ENCODE measurements at places on chromosomes 5 and 9. TPM values are rescaled to one million over a fixed set of nuclear protein-coding genes. Genes with fewer than 3 reads are reported as not detected.

- no peak for DNase-seq
Observed at GRCh38 chr5:106393276-106393675, 1277.5 kb downstream of the EFNA5 start.

DNA sequence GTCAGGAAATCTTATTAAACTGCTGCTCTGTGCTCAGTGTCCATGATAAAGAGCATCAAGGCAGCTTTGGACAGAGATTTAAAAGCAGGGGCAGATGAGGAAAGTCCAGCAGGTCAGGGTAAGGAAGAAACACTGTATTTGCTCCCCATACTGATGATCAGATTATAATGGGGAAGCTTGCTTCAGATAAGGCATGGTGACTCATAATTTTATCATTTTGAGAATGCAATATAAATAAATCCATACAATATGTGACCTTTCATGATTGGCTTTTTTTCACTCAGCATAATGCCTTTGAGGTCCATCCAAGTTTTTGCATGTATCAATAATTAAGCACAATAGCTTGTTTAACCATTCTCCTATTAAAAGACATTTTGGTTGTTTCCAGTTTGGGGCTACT, 48.1 kb upstream of the LHFPL2 start:
- DNase-seq, result no peak

GRCh38 chr5:180338001-180338707, 15.0 kb downstream of the GFPT2 start:
- DNase-seq, result no peak

DNA sequence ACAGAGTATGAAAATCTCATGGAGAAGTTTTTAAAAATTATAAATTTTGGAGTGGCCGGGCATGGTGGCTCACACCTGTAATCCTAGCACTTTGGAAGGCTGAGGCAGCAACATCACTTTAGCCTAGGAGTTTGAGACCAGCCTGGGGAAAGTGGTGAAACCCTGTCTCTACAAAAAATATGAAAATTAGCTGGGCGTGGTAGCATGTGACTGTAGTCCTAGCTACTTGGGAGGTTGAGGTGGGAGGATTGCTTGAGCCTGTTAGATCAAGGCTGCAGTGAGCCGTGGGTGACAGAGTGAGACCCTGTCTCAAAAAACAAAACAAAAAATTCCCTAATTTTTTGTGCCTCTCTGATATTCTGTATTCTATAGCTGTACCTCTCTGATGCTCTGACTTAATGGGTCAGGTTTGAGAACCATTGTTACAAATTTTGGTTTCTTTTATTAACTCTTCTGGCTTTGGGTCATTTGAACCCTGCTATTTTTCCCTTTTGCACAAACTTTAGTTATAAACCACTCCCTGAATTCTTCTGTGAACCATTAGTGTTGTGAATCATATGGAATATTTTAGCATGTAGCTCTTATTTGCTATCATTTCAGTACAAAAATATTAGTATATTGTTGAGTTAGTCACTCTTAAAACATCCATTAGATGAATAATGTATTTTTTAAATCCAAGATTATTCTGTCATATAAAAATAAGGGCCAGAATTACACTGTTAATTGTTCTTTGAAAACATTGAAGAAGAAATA, 51.0 kb downstream of the FER start:
- no peak for DNase-seq

DNA sequence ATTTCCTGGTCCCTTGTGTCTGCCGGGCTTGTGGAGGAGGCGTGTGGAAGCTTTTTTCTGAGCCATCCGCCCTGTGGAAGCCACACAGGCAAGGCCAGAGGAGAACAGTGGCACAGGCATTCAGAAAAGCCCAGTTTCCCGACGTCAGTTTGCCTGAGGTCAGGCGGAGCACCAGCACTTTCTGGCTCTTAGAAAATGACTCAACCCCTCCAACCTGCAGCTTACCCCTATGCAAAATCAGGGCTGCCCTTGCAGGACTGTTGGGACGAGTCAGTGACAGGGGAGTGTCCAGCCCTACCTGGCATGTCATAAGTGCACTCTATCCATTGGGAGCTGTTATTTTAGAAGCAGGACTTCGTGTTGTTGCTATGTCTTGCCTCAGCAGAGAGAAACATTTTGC, 216.0 kb downstream of the NR3C1 start:
- no peak for DNase-seq

GRCh38 chr9:131020388-131020787, 11.4 kb downstream of the LAMC3 start:
- no peak for DNase-seq

DNA sequence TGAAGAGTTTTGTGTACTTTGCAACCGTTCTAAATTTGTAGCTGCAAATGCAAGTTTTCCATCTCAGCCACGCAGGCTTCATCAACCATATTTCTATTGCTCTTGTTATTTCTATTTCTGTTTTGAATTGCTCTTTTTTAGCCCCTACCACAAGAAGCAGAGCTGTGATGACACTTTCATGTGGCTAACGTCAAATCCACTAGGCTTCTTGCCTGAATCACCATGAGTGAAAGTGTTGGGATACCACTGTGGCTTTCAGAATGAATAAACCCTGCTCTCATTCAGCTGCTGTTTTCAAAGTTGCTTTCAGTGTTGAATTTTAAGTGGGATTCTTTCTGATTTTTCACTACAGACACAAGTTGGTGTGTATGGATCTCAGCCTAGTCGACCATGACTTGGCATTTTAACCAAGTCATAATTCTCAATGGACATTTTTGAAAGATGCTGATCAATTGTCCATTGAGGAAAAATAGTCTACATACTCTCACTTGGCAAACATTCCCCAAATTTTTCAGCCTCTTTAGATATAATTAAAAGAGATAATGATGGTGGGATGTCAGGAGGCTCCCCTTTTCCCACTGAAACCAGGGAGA, 41.0 kb upstream of the MTAP start:
- no peak for DNase-seq

DNA sequence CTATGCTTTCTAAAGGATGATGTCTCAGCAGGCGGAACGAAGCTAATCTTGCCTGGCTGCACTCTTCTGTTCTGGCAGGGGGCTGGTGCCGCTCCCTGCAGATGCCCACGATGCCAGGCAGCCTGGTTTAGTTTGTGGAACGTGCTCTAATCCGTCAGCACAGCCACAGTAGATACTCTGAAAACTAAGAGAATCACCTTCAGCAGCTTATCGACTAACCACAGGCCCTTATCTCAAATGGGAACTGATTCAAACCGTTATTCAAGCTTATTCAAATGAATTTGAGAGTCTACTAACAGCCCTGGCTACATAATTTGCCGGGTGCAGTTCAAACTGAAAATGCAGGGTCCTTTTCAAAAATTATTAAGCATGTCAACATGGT, 246.6 kb upstream of the ANKRD55 start:
- DNase-seq, result no peak

DNA sequence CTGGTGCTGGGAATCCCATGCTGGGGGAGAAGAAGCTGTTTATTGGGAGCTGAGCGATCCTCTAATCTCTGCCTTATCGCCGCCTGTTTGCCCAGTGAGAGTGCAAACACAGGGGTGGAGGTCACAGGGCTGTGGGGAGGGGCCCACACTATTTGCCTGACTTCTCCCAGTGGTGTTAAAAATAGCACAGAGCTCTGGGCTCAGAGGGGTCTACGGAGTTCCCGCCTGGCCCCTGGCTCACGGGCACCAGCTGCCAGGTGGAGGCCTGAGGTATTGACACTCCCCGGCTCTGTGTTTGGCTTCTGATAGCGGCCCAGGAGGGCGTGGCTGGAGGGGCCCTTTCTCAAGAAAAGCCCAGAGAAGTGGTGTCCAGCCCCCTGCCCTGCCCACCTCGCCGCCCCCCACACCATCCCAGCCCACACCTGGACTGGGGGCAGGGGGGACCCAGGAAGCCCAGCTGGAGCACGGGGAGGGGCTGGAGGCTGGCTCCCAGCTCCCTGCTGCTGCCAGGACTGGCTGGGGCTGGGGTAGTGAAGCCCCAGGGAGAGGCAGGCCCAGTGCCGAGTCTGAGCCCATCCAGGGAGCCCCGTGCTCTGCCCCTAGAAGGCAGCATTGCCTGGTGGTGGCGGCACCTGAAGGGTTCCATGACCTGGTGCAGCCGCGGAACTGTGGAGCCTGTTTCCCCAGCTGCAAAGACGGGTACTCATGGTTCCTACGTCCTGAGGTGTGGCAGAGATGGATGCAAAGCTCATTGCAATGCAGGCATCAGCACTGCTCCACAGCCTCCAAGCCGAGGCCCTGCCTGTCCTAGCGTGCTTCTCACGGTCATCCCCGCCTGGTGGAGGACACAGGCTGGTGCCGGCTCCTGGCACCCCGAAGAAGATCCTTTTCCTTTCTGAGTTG, 35.7 kb upstream of the EGFL7 start:
- DNase-seq, result no peak

GRCh38 chr9:106084702-106085101, 390.4 kb downstream of the TMEM38B start:
- DNase-seq, result no peak

GRCh38 chr9:74122661-74123060, 374.5 kb upstream of the RORB start:
- no peak for DNase-seq

- DNase-seq, result no peak
Observed at GRCh38 chr5:162068936-162069335, 1.4 kb downstream of the GABRG2 start.

DNA sequence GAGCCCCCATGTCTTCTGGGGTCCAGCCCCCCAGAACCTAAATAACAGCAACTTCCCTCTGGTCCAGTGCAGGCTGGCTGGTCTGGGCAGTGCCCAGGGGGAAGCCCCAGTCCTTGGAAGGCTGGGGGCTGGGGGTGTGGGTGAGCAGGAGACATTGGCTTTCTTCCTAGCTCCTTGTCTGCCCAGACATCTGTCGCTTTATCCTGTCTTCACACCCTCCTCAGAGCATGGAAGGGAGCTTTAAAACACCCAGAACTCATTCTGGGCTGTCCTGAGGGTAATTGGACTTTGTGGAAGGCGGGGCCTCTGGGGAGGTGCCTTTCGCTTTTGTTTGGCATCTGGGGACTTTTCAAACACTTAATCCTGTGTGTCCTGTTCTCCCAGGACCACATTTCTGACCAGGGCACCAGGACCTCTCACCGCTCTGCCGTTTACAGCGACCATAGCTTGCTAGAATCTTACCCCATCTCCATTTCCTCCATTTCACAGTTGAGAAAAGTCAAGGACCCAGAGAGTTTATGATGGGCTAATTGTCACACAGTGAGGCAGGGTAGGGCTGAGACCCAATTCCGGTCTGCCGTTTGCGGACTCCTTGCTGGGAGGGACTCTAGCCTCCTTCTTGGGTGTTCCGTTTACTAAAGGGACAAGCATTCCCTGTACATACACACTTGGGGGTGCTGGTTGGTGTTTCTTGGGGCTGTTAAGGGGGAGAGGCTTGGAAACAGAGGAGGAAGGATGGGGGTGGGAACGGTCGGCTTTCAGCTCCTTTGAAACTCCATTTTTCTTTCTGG, 1.1 kb downstream of the GSN start:
- no peak for DNase-seq

- peak; percentile 52 for DNase-seq
Observed at GRCh38 chr9:72274916-72275315, 90.1 kb downstream of the ZFAND5 start.

- no peak for DNase-seq
Observed at GRCh38 chr9:111158363-111158762, 120.1 kb upstream of the LPAR1 start.

GRCh38 chr9:83956436-83957247, 23.4 kb downstream of the HNRNPK start:
- DNase-seq, result no peak

DNA sequence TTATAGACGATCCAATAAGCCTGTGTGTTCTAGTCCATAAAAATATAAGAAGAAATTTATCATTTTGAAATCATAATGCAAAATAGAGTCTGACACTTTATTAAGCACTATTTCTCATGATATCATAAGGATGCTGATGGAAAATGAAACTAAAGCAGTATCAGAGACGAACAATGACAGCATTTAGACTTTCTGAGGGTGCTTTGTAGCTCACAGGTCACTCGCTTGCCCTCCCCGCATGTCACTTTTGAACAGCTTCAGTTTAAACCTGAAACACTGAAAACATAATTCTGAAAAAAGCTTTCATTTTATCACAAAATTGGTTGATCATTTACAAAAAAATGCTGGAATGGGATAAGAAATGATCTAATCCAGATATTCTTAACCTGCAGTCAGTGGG, 247.1 kb downstream of the EBF1 start:
- no peak for DNase-seq

DNA sequence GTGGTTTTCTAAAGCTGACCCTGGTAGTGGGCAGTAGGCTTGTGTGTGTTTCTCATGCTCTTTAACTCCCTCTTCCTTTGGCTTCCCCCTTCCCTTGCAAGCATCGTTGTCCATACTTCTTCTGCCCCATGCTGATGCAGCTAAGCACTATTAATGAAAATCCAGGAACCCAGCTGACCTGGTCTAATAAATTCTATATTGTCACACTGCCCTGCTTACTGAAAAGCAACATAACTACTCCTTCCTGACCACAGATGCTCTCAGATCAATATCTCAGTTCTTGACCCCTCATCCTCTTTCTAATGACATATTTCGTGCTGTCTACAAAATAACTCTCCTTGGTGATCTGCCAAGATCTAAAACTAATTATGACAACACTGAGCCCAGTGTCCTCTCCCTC, 405.5 kb downstream of the EFNA5 start:
- DNase-seq, result no peak

- no peak for DNase-seq
Observed at GRCh38 chr5:176847726-176848290, 37.4 kb downstream of the UNC5A start.

DNA sequence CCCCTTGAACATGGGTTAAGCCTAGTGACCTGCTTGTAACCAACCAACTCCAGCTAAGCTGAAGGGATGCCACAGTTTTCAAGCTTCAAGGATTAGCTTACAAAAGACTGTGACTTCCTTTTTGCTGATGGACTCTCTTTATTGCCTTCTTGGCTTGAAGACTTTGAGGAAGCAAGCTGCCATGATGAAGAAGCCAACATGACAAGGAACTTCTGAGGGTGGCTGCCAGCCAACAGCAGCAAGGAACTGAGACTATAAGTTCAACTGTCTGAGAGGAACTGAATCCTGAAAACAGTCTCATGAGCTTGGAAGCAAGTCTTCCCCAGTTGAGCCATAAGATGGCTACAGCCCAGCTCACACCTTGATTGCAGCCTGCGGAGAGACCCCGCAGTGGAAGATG, 116.1 kb upstream of the TAF11L2 start:
- no peak for DNase-seq

Gene IL4
- not detected for polyA plus RNA-seq

Gene ACOT12
- polyA plus RNA-seq, result not detected

Gene PCDHA1
- 0.03 TPM for polyA plus RNA-seq

Gene OLFM1
- polyA plus RNA-seq, result 0.25 TPM

Gene DIRAS2
- polyA plus RNA-seq, result 0.01 TPM

Gene SRP19
- polyA plus RNA-seq, result 55.3 TPM

Gene TRIM7
- polyA plus RNA-seq, result 27.6 TPM

Gene NEUROG1
- polyA plus RNA-seq, result not detected

Gene SLC30A5
- 43.4 TPM for polyA plus RNA-seq

Gene MELK
- polyA plus RNA-seq, result 29.2 TPM
